ENCODE measurements at places on chromosomes 2 and 18.

DNA sequence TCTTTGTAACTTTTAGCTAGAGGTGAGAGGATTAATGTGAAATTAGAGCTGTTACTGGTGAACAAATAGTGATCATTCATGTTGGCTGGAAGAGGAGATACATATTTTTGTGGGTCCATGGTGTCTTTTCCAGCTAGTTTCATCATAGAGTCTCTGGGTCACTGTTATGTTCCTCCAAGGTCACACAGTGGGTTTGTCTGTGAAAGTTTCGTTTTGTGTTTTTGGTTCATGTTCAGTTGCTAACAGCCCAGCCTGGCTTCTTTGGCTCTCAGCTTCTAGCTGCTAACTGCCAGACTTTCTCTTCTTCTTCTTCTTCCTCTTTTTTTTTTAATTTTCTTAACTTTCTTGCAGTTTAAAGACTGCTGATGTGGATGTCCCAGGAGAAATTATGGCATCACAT, 480.0 kb upstream of the SYT4 start:
- DNase-seq, result no peak

DNA sequence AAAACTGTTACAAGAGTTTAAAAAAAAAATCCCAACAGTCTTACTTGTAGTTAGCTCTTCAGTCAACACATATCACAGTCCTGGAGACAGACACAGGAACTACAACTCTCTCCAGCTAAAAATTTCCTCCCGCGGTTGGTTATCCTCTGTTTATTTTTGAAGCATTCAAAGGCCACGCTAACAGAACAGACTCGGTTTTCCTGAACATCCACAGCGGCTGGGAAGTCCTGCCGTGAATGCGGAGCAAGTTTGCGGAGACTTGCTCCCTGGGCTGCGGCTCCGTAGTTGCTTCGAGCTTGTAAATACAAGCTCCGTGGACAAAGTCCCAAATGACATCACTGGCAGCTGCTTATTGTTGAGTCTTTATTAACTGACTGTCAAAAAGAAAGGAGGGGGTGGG, at the start of gene NCKAP5:
Gene NCKAP5, minus strand, starts transcription at position 292 of the 400 bp plus-strand sequence. CDS start 50,937 bp downstream, outside the sequence.
- DNase-seq, result no peak

- no peak for DNase-seq
Observed at GRCh38 chr2:176084611-176085119, 903 bp upstream of the EVX2 start.

DNA sequence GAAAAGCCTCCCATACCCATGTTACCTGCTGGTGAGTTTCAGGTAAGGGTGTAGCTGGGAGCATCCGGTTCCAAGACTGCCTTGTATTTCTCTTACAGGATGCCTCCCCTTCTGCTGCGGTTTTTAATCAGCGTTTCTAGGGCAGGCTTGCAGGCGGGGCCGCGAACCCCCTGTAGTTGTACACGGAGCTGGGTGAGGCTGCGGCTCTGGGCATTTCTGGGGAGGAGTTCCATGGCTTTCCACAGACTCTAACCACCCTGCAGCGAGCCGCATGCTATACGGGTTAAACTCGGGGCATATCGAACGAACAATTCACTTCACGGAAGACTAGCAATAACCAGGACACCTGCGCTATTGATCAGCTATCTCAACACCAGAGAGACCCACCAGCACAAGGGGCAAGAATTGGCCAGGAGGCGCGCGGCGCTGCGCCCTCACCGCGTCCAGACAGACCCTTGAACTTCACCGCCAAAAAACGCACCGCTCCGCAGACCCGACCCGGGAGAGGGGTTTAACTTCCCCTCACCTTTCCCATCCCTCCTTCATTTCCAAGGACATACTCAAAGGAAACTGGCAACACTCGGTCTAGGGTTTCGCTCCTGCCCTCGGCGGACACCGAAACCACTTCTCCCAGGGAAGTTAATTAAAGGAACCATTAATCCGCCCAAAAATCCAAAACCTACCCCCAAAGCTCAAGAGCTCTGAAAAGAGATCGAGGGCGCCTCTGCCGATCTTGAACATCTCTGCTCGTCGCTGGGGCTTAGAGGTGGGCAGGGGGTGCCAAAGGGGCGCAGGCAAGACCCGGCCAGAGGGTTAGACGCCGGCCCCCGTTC, 909 bp downstream of the TGFA start:
- DNase-seq, result no peak

DNA sequence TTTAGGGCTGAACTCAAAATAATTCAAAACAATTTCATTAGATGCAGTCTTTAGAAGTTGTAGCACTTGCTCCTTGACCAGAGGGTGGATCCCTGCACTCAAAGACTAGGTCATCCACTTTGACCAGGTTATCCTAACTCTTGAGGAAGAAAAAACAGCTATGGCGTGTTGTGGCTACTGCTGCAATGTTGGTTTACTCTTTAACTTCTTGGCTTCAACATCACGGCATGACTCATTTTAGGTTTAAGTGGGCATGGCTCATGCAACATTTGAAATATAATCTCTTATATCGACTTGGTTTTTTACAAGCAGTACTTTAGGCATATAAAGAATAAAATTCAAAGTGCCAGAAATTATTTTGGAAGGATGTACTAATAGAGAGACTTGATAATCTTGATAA, 35.4 kb downstream of the ANKRD29 start:
- no peak for DNase-seq
